Glutamatergic neuron (in vitro differentiated cells): ENCODE measurements at places on chromosomes 4 and X.

DNA sequence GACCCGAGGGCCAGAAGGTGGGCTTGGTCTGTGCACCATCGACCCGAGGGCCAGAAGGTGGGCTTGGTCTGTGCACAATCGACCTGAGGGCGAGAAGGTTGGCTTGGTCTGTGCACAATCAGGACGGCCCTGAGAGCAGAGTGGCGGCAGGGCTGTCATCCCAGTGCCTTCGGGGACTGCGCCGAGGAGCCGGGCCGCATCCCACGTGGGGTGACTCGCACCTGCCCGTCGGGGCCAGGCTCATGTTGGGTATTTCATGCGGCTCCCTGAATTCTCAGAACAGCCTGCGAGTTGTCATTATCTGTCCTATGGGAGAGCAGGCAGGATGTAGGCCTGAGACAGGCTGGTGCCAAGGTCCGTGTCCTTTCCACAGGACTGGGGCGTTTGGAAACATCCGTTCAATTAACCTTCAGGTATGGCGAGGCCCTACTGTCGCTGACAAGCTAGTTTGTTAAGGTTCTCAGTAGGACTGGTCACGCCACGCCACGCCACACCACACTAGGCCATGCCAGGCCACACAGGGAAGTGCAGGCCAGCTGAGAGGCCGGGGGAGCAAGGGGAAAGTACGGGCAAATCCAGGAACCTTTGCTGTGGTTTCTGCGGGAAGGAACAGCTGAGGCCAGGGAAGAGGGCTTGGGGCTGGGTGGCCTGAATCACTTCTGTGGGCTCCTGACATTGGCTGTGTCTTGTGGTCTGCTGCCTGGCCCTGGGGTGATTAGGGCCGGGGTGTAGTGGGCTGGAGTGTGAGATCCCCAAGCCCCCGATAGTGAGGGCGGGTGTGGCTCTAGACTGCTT is 182.9 kb downstream of the AFAP1 start:
- DNase-seq: no peak

DNA sequence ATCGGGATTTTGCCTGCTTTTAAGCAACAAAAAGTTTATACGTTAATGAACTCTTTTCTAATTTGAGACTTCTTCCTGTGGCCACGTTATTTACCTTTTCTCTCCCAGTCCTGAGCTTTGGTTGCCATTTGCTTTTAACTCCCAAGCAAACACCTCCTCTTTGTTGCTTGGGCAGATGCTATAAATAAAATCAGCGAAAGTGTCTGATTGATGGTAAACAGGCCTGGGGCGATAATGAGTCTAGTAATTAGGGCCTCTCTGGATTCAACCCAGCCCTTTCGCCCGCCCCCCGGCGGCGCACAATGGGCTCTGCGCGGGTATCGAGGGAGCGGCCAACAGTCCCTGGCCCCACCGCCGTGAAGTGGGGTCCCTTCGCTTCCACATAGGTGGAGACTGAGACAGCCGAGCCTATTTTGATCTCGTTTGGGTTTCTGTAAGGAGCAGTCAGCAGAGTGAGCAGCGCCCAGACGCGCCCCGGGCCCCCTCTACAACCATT is 790 bp downstream of the CLGN start:
- peak; percentile 70 for DNase-seq

- no peak for DNase-seq
Observed at GRCh38 chr4:52511825-52512224, 147.3 kb downstream of the USP46 start.

GRCh38 chrX:39532761-39533160 is 565.0 kb downstream of the BCOR start:
- no peak for DNase-seq

- DNase-seq: no peak
Observed at GRCh38 chr4:24655971-24656370, 71.6 kb upstream of the DHX15 start.

- DNase-seq: no peak
Observed at GRCh38 chrX:19133231-19133630, 11.0 kb upstream of the ADGRG2 start.

- DNase-seq: no peak
Observed at GRCh38 chrX:119698845-119699244, 5.9 kb upstream of the SEPTIN6 start.

DNA sequence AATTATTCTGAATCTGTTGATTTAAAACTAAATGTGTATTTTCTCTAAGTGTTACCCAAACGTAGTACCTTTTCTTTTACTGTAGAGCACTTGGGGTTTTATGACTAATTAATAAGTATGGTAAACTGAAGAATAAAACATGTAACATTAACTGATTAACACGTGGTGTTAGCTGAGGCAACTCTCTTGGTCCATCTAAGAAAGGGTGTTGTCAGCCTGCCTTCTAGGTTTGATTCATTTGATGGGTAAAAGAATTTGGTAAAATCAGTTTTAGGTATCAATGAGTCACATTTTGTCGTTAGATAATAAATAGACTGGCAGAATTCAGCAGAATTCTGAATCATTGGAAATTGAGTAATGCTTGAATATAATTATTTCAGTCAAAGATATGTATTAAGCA is 99.7 kb downstream of the AFF1 start:
- DNase-seq: no peak

DNA sequence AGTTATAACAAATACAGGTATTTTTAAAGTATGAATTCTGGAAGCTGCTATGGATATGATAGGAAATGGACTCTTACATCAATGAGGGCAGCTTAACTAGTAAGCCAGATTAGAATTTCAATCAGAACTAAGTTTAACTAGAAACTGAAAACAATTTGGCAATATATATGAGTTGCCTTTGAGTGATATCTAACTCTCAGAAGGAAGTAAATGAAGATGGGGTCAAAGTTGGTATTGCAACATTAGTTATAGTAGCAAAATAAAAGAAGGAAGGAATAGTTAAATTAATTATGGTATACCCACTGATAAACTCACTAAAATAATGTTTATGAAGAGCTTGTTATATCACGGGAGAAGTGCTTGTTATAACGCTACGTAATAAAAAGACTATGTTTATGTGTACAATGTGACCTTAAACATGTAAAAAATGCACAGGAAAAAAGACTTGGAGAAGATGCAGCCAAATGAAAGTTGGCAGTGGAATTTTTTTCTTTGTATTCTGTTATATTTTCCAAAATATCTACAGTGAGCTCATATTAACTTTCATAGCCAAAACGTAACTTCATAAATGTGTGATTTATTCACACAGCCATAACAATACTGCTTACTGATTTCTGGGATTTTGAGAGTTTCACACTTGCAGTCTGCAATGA is 34.5 kb downstream of the PHKA2 start:
- DNase-seq: no peak

DNA sequence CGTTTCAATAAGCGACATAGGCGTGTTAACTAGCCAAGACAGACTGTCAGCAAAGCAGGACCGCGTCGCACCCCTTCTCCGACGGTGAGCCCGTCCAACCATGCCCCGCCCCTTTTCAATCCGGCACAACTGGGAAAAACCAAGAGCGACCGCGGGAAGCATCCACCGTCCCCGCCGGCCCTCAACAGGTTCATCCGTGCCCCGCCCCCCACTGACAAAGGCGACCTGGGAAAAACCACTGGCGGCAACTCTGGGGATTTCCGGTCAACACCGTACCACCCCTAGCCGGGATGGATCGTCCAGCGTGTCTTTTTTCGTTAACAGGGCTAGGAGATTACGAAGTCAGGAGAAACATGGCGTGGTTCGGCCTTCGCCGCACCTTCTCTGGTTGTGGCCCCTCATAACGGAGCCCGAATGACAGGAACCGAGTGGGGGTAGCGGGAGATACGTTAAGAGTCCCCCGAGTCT is 377 bp downstream of the TIMM17B start:
- DNase-seq: peak; percentile 85

DNA sequence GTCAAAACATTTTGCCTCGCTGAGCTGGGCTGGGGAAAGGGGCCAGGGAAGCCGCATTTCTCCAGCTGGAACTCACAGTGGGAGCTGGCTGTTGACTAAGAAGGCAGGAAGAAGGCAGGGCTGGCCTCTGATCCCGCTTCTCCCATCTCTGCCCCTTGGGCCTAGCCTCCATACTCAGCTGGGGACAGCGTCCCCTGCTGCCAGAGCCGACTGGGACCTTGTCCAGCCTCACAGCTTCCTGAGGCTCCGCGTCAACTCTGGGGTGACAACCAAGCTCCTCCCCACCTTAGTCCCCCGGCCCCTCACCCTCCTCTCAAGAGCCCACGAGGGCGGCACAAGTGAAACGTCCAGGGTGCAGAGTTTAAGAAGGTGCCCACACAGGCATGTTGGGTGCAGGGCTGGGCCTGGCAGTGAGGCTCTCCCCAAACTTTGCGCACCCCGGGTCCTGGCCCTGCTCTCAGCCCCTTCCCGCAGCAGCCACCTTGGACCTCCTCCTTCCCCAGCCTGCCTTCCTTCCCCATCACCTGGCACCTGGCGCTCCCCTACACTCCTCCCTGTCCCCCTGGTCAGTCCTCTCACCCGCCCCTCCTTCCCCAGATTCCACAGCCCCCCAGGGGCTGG is 100.8 kb downstream of the PSAPL1 start:
- DNase-seq: no peak

DNA sequence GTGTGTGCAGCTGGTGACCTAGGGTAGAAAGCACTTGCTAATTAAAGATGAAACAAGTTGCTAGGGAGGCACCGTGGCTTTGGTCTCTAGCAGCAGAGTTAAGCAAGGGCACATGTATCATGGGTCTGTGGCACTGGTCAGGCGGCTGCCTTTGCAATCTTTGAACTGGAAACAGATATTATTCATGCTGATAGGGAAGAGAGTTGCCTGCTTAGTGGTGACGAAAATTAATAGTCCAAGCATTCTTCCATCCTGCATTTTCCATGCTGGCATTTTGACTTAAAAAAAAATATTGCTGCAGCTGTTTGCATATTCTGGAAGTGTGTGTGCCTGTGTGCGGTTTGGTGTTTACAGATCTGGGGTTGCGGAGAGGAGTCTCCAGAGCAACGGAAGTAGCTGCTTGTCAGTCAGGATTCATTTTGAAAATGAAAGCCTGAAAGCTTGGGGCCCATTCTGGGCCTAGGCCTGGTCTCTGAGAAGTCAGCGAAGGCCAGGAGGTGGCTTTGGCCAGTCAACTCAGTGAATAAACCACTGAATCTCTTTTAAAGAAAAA is 2.3 kb upstream of the SOWAHD start:
- DNase-seq: no peak

- no peak for DNase-seq
Observed at GRCh38 chr4:41318839-41319530, 62.3 kb downstream of the UCHL1 start.

GRCh38 chr4:158649111-158649680 is 22.5 kb downstream of the C4orf46 start:
- DNase-seq: no peak

DNA sequence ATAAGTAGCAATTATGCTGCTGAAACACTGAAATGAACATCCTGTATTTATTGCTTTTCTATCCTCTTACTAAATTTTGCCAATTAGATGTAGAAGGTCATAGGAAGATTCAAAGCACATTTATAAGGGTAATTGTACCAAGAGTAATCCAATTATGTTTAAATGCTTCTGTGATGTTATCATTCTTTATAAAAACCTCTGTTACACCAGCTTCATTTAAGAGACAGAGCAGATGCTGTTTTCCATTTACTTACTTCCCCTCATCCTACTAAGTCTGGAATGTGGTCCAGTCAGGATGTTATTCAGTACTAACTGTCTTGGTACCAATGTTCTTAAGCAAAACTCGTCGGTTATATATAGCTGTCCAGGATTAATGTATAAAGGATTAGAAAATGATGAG is 539.6 kb downstream of the PDHA2 start:
- DNase-seq: no peak

DNA sequence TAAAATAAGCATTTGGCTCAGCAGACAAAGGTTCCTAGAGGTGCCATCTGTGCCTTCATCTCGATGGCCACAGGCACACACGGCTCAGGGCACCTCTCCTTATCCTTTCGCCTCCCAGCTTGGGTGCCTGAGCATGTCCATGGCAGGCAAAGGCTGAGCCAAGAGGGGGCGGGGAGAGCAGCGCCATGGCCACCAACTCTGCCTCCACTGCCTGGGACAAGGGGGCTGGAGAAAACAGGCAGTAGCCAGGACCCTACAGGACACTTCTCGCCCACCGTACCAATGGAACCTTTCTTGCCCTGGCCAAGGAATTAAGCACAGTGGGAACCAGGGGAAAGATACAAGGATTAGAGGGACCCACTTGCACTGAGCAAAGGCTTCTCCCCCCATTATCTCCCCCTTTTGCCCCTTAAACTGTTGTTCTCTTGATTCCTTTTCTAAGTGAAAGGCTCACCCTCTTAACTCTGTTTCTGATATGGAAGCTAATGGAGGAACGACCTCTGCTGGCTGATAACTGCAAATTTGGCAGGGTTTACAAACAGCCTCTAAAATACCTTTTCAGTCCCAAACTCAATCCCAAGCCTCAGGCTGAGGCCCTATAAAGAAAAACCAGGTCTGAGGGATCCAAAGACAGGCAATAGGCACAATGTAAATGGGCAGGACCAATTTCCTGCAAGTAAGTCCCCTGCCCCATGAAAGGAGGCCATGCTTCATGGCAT is 335.2 kb downstream of the ADAM29 start:
- no peak for DNase-seq

DNA sequence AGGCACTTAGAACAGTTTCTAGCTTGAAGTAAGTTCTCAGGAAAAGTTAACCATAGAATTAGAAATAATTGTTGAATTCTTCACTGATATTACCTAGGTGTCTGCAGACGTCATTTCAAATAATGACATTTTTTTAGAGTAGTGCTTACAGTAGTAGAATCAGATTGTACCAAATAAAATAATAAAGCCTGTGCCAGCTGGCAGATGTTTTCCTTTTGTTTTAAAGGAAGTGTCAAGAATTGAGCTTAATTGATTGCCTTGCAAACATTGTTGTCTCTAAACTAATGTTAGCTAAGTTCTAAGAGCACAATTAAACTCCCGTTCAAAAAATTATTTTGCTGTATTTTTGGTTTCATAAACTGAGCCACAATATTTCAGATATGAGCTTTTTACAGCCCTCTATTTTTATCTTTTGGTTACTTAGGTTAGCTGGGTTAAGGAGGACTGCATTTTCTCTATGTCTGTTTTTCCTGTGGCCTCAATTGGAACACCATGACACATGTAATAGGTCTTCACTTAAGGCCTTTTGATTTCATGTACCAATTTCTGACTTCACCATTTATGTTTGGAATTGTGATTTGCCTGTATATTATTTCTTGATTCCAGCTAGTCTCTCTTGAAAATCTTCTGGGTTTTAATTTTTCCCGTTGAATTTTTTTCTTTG is 64.2 kb downstream of the DCUN1D4 start:
- no peak for DNase-seq

- DNase-seq: no peak
Observed at GRCh38 chr4:143341186-143341755, 4.6 kb downstream of the GAB1 start.
